Right hindlimb (tissue), 1 donor: ENCODE measurements at places on chromosomes 5 and 9.

- no peak for DNase-seq
Observed at GRCh38 chr5:6584101-6584645, 48.7 kb downstream of the NSUN2 start.

DNA sequence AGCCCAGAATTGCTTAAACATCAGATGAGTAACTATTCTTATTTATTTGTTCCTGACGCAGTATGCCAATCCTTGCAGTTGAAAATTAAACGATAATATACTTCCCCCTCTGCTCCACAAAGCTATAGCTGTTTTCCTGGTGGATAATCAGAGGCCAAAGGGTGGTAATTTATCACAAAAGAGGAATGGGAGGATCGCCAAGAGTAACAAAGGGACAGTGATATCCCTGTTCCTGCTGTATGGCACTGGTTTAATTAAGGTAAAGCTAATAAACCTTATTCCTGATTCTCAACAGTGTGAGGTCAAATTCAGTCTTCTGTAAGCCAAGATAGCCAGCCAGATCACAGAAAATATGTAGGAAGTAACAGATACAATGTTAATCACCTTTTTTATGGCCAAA lies 33.4 kb upstream of the PTGER4 start:
- no peak for DNase-seq

DNA sequence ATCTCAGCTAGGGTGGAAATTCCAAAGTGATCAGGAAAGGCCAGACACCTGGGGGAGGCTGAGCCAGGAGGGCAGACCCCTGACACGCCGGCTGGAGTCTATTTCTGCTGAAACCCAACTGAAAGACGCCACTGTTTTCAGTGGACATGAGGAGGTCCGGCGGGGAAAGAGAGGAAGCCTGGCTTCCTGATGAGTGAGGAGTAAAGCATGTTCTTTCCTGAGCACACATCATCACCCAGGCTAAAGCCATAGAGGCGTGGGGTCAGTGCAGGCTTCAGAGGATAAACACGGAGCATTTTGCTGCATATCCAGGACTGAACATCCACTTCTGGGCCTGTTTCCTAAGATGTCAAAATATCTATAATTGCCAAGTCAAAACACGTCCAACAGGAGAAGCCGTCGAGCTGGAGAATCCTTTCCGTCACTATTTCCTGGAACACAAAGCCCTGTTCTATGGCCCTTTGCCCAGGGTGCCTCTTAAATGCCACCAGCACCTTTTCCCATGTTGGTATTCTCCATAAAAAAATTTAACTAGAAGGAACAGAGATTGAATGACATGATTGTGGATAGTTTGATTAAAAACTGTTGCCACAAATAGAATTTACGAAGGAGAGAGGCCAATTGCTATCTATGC lies 597.9 kb upstream of the ADAMTS16 start:
- no peak for DNase-seq

GRCh38 chr5:84524491-84524890 lies 139.8 kb upstream of the EDIL3 start:
- no peak for DNase-seq

DNA sequence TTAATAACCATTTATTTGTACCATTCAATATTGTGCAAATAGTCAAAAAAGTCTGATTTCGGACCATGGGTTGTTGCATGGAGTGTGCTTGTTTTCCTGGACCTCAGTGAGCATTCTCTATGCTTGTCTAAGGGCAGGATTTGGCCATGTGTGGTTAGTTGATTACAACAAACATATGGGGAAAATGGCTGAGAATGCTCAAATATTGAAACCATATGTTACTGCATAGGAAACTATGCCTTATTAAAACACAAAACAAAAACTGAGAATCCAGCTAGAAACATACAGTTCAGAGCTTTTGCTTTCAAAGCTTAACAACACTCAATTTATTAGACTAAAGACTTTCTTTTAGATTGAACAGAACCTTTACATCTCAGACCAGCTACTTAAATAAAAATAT lies 928.3 kb downstream of the NR2F1-AS1 start:
- DNase-seq = no peak

DNA sequence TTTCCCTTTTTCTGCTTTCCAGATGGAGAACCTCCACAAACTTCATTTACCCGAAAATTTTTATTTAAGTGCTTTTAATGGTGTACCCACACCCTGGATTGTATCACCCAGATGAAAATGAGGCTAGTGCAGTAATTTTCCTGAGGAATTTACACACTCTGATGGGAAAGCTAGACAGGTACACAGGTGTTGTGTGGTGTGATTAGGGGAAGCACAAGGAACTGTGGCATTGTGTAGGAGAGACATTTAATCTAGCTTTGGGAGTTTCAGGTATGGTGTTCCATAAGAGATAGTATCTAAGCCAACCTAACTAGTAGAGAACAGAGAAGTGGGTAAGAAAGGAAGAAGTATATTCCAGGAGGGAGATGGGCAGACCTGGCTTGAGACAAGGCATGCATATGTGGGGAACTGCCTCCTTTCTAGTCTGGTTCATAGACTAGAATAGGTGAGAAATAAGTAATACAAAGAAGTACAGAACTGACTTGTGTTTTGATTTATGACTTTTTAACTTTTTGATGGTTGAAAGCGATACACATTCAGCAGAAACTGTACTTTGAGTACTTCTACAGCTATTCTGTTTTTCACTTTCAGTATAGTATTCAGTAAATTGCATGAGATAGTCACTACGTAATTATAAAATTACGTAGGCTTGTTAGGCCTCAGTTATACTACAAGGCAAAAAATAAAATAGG lies 22.9 kb upstream of the ROPN1L start:
- DNase-seq = no peak

- no peak for DNase-seq
Observed at GRCh38 chr9:83155733-83156132, 92.8 kb upstream of the RASEF start.

DNA sequence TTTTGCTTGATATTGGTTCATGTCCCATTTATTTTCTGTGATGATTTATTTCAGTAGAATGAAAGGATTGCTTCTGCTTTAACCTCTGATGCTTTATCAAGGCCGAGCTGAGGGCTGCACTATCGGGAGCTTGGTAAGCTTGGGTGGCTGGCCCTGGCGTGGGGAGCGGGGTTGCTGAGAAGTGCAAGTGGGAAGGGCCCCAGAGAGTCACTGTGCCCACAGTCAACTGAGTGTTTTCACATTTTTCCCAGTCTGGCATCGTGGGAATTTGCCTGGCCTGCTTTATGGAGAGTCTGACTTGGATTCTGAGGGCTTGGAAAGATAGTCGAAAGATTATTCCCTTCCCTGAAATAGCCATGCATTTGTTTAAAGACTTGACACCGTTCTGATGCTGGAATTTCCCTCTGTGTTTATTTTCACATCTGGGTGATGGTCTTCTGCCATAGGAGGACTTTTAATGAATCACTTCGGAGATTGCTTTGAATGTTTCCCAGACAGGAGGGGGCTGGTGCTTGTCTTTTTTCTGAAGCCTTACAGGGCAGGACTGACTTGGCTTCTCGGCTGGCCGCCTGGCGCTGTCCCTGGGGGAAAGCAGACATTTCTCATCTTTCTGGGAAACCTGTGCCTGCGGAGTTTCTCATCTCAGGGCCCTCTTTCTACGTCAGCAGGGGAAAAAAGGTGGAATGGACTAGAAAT lies 139.0 kb downstream of the BOD1 start:
- DNase-seq = no peak

DNA sequence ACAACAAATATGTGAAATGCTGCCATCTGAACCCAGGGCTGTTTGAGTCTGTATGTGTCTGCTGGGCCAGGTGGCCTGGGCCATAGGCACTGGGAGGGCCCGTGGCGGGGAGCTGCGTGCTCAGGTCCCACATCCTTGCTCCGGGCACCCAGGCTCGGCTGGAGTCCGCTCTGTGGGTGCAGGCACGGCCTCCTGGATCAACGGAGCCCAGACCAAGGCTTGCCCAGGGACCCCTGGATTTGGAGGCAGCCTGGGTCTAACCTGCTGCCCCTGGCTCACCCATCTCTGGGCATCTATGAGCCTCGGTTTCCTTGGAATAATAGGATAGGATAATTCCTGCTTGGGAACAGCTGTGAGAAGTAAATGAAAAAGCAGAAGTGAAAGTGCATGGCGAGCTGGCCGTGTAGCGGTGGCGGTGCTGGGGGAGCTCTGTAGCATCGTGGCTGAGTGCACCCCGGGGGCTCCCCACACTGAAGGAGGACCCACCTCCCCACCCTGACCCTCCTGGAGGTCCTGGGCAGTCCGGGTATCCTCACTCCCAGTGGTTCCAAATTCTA lies 1.2 kb downstream of the CDHR2 start:
- no peak for DNase-seq

- no peak for DNase-seq
Observed at GRCh38 chr5:1985781-1986180, 103.1 kb upstream of the IRX4 start.

DNA sequence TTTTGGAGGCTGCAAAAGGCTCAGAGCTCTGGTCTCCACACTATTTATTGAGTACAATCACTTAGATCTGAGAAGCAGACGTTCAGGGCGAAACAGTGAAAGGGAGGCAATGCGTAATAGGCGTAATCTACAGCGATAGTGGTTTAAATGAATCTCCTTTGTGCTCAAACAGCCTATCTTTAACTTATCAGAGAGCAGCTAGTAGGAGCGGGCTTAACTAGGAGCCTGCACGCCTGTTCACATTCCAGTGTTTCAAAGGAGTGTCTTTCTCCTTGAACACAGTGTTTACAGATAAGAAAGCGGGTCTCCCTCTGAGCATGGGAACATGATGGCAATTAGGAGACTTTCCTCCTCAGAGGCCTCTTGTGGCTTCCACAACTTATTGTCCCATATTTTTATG lies 49.4 kb downstream of the AP3B1 start:
- DNase-seq = no peak

DNA sequence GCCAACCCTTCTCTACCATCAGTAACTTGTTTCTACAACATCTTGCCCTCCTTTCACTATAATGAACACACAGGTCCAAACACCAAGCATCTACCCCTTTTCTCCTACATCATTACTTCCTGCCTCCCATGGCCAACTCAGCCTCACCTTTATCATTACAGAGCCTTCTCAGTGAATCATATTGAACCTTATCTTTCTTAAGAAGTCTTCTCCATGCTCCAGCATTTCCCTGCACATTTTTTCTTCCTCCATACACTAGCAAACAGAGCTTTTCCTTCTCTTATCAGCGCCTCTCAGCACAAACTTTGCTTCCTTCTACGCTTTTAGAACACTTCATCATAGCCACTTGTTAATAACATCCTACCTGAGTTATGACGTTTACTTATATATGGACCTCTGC lies 148.2 kb downstream of the ARL15 start:
- no peak for DNase-seq

DNA sequence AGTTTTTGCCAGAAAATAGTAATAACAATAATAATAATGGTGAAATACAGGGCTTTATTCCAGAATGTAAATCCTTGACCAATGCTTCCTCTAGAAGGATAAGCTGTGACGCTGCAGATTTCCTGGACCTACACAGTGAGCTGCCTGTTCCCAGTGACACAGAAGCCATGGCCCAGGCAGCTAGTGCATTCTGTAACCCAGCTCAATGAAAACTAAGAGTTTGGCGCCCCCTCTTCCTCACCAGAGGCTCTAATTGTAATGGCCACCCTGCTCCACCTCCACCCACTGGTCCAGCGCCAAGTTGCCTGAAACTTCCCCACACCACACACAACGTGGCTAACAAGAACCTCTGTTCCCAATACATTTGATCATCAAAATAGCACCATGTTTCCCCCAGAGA lies 248.1 kb downstream of the CETN3 start:
- DNase-seq = peak; percentile 42

DNA sequence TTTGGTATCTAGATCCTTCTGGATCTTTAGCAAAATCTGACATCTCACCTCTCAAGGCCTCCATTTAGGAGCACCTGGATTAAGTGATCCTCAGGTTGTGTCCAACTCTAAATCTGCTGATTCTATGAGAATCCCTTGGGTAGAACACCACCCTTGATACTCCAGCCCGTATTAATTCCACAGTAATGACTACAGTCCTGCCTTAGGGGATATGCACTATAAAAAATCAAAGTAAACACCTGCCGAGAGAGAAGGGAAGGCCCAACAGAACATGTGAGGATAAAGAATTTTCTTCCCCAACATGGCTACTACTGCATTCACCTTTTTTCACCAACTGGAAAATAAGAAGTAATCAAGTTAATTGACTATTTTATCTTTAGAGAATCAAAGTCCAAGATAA lies 27.6 kb downstream of the DAP start:
- no peak for DNase-seq

GRCh38 chr5:31990081-31990650 lies 184.0 kb downstream of the GOLPH3 start:
- DNase-seq = no peak

DNA sequence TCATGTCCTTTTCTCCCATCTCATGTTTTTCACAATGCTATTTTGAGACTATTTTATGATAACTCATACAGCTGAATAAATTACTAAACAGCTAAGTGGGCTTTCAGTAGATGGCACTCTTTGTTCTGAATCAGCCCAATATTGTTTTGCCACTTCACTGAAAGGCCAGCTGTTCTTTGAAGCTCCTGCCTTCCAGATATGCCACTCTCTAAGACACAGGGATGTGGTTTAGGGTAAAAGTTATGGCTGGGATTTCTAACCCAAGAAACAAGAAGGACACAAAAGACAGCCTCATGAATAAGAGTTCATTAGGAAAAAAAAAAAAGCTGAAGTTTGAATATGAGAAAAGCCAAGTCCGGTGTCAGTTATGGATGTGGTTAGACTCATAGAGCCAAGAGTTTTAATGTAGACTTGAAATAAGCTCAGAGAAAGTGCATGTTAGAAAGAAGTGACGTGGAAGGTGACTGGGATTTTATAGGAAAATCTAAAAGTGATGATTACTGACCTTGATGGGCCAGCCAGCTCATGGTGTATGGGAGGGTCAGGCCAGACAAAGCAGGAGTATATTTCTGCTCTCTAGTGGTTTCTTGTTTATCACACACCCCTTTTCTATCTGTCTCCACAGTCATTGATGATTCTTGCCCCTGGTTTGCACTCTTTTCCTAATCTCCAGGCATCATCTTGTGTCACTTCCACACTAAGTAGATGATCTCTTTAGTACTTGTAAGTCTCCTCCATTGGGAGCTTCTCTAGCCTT lies 488.5 kb downstream of the NR2F1-AS1 start:
- DNase-seq = no peak

GRCh38 chr9:7976167-7976755 lies 176.7 kb upstream of the DMAC1 start:
- DNase-seq = no peak

DNA sequence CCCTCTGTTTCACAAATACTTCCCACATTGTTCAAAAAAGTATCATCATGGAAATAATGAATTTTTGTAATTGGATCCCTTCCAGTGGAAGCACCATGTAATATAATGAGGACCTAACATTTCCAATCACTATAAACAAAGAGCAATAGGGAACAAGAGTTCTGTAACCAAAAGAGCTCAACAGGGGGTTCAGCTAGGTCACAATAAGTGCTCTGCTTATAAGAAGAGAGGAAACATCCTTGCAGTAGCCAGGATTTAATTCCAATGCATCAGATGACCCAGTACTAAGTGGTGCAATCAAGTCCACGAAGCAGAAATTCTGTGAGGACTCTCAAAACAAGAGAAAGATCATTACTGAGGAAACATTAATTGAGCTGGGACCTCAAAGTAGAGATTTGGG lies 5.9 kb downstream of the SERINC5 start:
- DNase-seq = no peak
